ENCODE measurements at places on chromosomes 4 and X.

GRCh38 chr4:152220201-152220666 is 315.7 kb downstream of the FBXW7 start:
- DNase-seq: no peak

GRCh38 chr4:180160195-180160983 is 2082.8 kb upstream of the TENM3 start:
- DNase-seq: no peak

DNA sequence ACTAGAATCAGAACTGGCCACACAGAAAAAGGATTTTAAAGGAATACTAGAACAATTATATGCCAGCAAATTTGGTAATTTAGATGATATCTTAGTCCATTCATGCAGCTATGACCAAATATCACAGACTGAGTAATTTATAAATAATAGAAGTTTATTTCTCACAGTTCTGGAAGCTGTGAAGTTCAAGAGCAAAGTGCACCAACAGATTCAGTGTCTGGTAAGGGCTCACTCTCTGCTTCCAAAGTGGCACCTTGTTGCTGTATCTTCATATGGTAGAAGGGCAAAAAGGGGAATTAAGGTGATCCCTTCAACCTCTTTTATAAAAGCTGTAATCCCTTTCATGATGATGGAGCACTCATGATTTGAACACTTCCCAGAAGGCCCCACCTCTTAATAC is 20.3 kb downstream of the TNIP2 start:
- no peak for DNase-seq

- no peak for DNase-seq
These were observed 330.2 kb downstream of the PTTG2 start for GRCh38 chr4:38290366-38290765.

- DNase-seq: no peak
These were observed 47.5 kb downstream of the CPZ start for GRCh38 chr4:8639777-8640720.

- no peak for DNase-seq
These were observed 19.7 kb downstream of the CXCL3 start for GRCh38 chr4:74018771-74019170.

DNA sequence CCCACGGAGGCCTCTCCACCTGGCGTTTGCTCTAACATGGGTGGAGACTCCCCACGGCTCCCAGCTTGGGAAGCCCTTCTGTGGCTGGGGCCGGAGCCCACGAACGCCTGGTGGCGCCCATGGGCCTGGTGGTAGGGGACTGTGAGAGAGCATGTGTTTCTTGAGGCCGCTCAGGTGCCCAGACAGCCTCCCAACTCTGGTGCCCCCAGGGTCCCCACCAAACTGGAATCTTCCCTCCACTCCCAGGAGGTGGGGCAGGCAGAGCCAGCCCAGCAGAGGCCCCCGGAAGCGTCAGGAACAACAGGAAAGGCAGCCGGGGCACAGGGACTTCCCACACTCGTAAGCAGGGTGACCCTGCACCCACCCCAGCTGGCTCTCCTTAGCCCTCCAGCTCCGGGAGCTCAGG is 33.3 kb upstream of the FGFR3 start:
- no peak for DNase-seq

DNA sequence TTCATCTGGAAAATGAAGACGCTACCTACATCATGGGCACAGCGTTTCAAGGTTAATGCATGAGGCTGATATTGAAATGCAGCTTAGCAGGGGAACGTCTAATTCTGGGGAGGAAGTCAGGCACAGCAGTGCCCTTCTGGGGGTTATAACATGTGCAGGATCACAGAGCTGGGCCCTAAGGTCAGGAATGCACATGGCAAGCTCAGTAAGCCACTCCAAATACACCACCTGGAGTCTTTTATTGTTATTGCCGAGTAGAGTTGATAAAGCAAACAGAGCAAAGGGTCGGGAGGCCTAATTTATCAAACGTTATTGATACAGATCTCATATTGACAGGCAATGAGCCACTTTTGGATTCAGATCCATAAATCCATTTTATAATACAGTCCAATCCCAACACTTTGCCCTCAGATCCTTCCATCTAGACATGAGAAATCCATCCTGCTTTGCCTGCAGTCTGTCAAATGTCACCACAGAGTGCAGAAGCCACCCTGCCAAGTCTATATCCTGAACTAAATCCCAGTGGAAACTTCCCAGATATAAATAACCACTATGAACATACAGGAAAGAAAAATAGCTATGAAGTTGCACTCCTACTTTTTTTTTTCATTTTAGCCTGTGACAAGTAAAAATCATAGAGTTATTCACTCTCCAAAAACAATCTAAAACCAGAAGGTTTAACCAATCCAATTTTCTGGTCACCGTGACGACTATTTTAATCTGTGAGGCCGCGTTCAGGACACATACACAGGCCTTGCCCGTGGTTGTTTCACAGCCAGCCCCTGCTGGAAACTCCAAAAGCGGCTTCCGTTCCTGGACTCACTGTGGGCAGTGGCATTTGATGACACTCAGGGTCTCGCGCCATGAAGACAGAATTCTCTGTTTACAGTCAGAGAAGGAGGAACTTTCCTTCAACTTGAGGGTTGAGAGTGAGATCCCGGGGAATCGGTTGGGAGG is 335.4 kb downstream of the DHX15 start:
- no peak for DNase-seq

DNA sequence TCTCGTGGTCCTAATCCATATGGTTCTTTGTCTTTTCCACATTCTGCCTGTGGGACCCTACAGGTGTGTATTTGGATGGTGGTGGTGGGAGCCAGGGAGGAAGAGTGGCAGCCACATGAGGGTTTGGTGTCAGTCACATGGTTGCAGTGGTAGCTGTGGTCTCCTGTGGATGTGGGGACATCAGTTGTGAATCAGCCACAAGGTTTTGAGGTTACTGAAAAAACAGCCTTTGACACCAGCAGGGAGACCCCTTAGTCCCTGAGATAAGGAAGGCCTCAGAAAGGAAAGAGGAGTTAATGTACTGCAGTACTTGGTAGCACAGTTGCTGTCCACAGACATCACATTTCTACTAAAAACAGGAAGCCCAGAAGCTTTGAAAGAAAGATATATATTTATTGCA is 15.8 kb upstream of the GAGE10 start:
- DNase-seq: no peak

DNA sequence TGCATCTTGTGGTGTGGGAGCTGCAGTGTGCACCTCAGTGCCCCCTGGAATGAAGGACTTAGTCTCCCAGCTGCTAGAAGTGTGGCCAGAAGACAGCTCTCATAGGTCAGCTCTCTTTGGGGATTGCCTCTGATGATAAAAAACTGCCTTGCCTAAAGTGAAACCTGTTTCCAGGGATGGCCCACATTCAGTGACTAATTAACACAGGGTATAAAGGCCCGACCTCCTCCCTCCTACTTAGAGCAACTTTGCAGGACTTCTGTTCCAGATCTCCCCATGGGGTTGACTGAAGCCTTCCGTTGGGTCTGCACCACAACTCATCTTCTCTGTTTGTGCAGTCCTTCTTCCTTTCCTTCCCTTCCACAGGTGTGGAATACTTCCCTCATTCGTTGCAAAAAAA is 53.2 kb downstream of the SPINK2 start:
- no peak for DNase-seq

DNA sequence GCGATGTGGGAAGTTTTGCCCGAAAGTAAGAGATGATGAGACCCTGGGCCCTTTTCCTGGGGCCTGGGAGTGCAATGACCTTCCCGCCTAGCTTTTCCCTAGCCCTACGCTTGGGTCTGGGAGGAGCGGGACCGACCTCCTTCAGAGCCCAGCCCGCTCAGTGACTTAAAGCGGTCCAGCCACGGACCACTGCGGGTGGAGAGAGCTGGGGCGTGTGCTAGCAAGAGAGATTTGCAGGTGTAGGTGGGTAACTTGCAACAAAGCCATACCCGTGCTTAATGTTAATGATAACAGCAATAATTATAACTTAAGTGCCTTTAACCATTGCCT is 503 bp upstream of the PDE5A start:
- no peak for DNase-seq

DNA sequence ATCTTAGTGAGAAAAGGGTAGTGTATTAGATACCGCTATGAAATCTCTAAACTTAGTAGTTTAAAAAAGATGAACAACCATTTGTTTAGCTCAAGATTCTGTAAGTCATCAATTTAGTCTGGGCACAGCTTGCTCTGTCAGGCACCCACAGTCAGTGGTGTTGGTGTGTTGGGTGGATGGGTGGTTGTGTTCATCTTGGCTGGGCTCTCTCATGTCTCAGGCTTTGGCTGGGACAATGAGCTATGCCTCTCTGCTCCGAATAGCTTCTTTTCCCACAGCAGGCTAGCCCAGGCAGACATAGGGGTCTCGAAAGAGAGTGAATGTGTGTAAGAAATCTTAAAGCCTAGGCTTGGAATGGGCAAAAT is 127.0 kb upstream of the GATB start:
- DNase-seq: no peak

DNA sequence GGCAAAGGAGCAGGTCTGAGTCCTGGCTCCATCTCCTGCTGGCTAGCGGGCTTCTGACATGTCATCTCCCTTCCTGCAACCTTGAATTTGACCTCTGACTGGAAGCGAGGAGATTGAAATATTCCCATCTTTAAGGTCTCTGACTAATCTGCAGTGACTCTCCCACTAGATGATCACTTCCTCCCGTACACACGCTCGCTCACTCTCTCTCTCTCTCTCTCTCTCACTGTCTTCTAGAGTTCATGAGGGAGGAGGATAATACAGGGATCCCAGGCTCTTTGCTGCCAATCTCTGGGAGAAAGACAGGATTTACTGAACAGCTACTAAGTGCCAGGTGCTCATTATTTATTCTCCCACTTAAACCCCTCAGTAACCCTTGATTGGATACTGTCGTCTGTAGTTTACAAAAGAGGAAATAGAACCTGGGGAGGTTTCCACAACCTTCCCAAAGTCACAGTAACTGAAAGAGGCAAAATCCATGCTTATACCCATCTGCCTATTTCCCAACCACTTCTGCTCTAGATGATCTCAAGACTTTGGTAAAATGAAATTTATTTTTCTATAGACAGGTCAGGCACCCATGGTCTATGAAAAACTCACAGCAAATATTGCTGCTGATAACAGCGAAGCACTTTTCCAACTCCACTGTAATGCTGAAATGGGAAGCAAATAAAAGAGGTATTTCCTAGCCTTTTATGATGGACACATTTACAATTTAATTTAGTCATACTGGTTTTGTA is 193.5 kb upstream of the C1QTNF7 start:
- DNase-seq: no peak

DNA sequence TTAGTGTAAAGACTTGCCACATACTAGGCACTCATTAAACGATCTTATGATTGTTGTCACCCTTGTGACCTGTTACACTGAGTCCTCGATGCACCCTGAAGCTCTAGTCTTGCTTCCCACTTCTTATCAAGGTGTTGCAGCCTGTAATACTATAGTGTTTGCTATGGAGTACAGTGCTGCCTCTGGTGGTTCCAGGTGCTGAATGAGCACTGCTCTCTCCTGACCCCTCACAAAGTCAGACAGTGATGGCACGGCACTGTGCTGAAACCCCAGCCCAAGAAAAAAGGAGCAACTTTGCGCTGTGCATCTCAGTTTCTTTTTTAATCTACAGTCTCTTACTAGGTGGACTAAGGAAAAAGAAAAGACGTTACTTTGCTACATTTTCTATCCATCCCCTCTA is 106.3 kb downstream of the GC start:
- no peak for DNase-seq

- no peak for DNase-seq
These were observed 37.7 kb downstream of the NOP14 start for GRCh38 chr4:2925496-2925895.

DNA sequence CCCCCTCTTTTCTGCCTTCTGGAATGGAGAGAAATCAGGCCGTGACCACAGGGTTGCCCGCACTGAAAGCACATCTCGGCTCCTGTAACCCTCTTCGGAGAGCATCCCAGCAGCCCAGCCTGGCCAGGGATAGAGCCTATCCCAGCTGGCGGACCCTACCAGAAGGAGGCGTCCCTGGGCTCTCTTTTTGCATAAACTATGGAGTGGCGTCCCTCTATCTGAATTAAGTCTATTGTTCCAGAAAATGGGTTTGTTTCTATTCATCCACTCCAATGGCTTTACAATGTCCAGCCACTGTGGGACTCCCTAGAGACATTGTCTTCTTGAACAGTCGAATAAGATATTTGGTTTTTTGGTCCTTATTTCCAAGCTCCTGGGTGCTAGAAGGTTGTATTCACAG is 689 bp upstream of the NHSL2 start:
- DNase-seq: no peak

DNA sequence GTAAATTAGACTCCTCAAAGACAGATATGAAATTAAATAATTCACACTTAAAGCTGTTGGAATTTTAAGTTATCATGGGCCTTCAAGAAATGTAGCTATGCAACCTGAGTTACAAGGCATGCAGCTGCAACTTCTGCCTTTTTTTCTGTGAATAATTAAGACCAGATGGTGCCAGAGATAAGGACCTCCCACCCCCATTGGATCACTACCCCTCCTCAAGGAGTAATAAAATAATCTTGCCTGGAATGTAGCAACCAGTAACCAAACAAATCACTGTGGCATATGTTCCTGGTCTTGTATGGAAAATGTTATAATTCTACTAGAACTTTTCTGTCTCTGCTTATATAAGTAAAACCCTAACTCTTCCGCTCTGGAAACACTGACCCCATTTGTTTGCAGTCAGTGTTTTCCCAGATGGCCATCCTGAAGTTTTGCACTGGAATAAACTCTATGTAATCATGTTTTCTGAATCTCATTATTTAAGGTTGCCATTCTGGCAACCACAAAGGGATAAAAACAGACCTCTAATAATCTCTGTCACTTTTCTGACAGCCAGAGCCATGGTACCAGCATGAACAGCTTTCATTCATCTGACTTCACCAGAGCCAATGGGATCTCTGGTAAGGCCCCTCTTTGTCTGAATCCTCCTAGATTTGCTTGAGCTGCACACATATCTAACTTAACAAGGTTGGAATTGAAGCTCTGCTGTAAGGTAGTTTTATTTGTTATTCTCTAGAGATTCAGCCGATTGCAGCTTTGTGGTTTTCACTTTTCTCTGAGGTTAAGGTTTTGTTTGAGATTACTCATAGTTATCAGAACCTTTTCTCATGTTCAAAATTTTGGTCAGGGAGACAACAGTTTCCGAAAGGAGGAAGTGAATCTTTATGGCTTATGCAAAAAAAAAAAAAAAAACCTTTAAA is 274.6 kb downstream of the NAF1 start:
- no peak for DNase-seq

DNA sequence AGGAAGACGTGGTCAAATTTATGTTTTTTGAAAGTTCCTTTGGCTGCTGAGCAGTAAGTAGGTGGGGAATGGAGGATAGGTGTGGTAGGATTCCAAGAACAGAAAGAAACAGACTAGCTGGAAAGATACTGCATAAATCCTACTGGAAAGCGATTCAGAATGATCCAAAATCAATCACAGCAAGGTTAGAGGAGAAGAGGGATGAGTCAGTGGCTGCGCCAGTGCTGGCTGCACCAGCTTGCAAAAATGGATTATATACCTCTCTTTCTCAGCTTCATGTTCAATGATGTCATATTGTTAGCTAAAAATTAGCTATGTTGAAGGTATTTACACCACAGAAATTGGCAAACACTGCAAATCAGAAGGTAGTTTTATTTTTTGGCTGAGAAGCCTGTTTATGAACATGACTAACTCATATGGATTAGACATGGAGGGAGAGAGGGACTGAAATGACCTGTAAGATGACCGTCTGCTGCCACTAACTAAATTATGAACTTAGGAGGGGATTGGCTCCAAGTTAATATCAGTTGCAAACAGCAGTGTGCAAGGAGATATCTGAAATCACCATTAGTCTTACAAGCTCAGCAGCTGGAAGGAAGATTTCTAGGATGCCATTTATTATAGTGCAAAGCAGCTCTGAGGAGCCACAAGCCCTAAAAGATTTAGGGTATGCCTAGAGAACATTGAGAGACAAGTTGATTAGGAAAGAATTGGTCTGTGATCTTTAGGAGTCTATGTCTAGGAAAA is 405.3 kb downstream of the MID1IP1 start:
- no peak for DNase-seq

- peak; percentile 56 for DNase-seq
These were observed at the start of gene SH3BP2 for GRCh38 chr4:2792711-2793585. Gene SH3BP2 (plus strand): TSS chr4:2793085. CDS start chr4:2820618, 27,533 bp downstream.
